ENCODE measurements at places on chromosomes 3 and 15. TPM values are rescaled to one million over a fixed set of nuclear protein-coding genes. Genes with fewer than 3 reads are reported as not detected.

The PLA1A gene
- total RNA-seq = 0.82 TPM

The IL5RA gene
- not detected for total RNA-seq

The RNF168 gene
- 19.5 TPM for total RNA-seq

The SI gene
- not detected for total RNA-seq

GRCh38 chr3:72232777-72233176 is 447.8 kb upstream of the PROK2 start:
- H3K27ac ChIP-seq = no peak overlapping the region
- no peak for DNase-seq
- no peak overlapping the region for H3K4me3 ChIP-seq
- peaks cover 11% of the 10 kb centered on the region for H3K27me3 ChIP-seq

DNA sequence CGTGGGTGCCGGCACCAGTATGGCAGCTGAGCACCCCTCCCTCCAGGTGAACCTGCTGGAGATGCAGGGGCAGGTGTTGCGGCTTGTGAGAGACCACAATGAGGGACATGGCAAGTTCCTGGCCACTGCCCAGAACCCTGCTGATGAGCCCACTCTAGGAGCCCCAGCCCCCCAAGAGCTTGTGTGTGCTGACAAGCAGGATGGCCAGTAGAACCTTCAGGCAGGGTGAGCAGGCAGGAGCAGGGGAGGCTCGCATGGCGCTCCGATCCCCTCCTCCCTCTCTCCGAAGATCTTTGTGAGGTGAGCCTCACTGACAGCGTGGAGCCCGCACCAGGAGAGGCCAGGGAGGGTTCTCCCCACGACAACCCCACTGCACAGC is 29.8 kb downstream of the NGRN start:
- peaks cover 13% of the 10 kb centered on the region for H3K4me1 ChIP-seq
- no peak overlapping the region for H3K27ac ChIP-seq
- no peak overlapping the region for H3K4me3 ChIP-seq
- DNase-seq = no peak
- no peaks in the 10 kb centered on the region for H3K36me3 ChIP-seq

- peaks cover 4% of the 10 kb centered on the region for H3K27me3 ChIP-seq
- peaks cover 18% of the 10 kb centered on the region for H3K4me1 ChIP-seq
- no peak overlapping the region for H3K4me3 ChIP-seq
- no peak for DNase-seq
Observed at GRCh38 chr3:194738254-194739093, 52.8 kb downstream of the FAM43A start.

DNA sequence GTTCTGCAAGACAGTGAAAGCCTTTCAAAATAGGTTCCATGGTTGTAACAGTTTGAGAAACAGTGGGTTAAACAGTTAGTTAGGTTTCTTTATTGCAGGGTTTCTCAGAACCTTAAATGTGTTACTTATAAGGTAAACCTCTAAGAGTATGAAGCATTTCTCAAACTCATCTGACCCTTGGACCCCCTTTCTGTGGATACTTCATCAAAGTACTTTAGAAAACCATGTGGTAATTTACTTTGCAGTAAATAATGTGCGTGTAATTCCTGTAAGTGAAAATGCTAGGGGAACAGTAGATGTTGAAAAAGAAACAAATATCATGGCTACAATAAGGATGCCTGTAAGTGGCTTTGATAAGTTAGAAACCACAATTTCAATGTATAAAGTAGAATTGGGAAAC is 354.6 kb upstream of the RARB start:
- no peak overlapping the region for H3K27ac ChIP-seq
- H3K4me1 ChIP-seq = peaks cover 12% of the 10 kb centered on the region
- H3K4me3 ChIP-seq = no peak overlapping the region
- no peak for DNase-seq
- H3K36me3 ChIP-seq = no peaks in the 10 kb centered on the region
- H3K27me3 ChIP-seq = no peaks in the 10 kb centered on the region

- H3K27ac ChIP-seq = no peak overlapping the region
- no peaks in the 10 kb centered on the region for H3K4me1 ChIP-seq
- H3K4me3 ChIP-seq = no peak overlapping the region
- no peak for DNase-seq
- no peaks in the 10 kb centered on the region for H3K36me3 ChIP-seq
Observed at GRCh38 chr15:53581513-53581912, 177.9 kb downstream of the WDR72 start.
